ENCODE measurements at places on chromosomes 5 and 9.

DNA sequence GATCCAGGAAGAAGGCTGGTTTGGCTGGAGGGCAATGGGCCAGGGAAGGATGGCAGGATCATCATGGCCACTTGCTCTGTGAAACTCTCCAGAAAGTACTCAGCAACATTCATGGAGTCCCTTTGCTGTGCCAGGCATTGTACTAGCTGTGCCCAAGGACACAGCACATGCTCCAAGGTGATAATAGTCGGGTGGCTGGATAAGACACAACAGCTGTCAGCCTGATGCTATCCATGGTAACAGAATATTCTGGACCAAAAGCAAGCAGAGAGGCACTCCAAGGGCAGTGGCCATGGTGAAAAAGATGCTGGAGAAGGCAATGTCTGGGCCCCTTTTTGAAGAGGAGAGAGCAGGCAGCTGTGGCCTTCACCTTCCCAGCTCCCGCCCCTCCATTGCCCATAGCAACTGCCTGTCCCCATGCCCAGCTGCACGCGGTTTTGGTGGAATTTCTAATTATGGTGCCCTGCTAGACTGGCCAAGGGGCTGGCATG is 113.8 kb upstream of the CPEB4 start:
- DNase-seq, result no peak

DNA sequence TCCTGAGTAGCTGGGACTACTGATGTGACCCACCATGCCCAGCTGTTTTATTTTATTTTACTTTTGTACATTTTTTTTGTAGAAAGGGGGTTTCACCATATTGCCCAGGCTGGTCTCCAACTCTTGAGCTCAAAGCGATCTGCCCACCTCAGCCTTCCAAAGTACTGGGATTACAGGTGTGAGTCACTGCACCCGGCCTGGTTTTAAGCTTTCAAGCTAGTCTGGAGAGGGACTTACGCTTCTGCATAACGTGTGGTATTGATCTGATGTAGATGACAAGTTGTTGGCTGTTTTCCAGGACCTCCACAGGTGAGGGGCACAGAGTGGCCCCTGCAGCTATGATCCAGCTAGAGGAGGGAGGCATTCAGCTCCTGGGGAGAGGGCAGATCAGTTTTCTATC is 6.8 kb upstream of the CCL21 start:
- DNase-seq, result no peak

DNA sequence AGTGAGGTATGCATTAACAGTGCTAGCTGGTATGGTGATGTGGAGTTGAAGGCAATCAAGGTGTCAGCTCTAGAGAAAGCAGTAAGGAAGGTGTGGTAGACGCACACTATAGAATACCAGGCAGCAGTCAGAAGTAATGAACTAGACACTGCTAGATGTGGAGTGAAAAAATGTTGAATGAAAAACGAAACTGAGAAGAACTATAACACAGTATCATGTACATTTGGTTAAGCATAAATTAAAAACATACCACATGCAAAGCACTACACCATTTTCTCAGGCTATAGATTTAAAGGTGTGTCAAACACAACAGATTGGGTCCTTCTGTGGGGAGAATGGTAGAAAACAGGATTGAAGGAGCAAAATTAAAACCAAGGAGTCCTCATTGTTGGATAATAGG is 15.4 kb downstream of the ZNF622 start:
- DNase-seq, result no peak

GRCh38 chr5:89337-90286 is 2.4 kb upstream of the PLEKHG4B start:
- DNase-seq, result no peak

DNA sequence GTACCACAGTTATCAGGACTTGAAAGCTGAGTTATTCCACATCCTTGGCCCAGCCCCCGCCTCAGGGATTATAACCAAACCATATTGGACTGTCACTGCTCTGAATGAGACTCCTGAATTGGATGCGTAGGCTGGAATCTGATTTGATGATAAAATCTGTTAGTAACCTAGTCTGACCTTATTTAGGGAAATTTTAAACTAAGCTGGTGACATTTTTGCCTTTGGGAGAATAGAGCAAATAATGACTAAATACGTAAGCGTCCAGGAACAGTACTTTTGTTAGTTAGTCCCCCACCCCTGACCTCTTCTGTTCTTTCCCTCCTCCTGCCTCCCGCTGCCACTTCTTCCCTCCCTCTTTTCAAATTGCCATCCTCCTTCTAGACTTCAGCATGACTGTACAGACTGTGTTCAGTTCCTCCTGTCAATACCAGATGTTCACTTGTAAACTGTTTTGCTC is 92.6 kb downstream of the TLE4 start:
- DNase-seq, result no peak

DNA sequence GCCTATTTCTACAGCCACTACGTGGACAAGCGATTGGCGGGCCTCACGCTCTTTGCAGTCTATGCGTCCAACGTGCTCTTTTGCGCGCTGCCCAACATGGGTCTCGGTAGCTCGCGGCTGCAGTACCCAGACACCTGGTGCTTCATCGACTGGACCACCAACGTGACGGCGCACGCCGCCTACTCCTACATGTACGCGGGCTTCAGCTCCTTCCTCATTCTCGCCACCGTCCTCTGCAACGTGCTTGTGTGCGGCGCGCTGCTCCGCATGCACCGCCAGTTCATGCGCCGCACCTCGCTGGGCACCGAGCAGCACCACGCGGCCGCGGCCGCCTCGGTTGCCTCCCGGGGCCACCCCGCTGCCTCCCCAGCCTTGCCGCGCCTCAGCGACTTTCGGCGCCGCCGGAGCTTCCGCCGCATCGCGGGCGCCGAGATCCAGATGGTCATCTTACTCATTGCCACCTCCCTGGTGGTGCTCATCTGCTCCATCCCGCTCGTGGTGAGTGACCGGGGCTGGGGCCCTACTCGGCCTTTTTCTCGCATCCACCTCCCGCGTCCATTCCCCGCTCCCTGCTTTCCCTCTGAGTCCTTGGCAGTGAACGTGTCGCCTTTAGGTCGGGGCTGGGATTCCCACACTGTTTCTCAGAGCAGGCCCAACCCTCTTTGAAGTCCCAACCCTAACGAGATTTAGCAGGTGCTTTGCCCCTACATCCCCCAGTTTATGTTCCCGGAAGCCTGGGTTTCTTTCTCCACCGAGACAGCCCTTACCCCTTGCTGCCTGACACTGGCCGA is 1.8 kb downstream of the PTGER4 start:
- DNase-seq, result no peak

- DNase-seq, result no peak
These were observed 841.5 kb downstream of the DTWD2 start for GRCh38 chr5:118146824-118147223.

DNA sequence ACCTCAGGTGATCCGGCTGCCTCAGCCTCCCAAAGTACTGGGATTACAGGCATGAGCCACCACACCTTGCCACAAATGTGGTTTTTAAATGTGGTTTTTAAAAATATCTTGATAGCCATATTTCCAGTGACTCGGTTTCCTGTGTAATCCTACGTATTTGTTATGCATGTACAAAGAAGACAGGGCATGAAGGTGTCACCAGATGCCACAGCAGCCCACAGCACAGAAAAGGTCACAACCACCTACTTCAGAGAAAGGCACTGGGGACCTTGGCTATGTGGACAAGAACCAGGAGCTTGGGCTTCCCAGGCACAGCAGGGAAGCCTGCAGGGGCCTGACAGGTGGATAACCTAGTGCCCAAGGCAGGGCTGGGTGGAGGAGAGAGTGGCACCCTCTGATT is 38.0 kb downstream of the C9orf50 start:
- DNase-seq, result no peak

- no peak for DNase-seq
These were observed 4.0 kb upstream of the ZSWIM6 start for GRCh38 chr5:61327760-61328753.
